Left kidney (tissue), 8 donors: ENCODE measurements at places on chromosomes 7 and 10.

- no peak for DNase-seq
Measured at GRCh38 chr10:95134490-95134889, 59.5 kb upstream of the ACSM6 start.

DNA sequence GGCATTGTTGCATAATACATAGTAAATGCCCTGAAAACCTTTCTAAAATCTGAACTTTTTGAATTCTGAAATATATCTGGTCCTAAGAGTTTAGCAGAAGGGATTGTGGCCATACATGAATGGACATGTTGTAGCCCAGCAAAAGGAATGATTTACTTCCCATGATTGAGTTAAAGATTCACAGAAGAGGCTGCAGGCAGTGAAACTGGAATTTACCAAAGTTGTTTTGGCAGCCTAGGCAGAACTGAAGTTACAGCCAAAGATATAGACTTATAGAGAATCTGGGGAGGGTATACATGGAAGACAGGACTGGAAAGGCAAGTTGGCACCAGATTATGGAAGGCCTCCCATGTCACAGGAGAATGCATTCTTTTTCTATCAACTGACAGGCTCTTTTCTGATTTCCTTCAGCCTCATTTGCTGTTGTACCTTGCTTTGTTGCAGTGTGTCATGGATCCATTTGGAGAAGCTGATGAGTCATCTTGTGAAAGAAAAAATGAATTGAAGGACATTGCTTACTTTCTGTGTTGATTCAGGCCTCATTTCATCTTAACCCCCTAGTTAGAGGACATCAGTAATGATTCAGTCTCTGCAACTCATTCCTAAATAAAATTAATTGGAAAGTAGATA, 356.2 kb upstream of the LRGUK start:
- DNase-seq, result no peak

- DNase-seq, result no peak
Measured at GRCh38 chr7:117048114-117048866, 95.0 kb downstream of the ST7 start.

- no peak for DNase-seq
Measured at GRCh38 chr7:126411821-126412383, 840.8 kb downstream of the GRM8 start.

DNA sequence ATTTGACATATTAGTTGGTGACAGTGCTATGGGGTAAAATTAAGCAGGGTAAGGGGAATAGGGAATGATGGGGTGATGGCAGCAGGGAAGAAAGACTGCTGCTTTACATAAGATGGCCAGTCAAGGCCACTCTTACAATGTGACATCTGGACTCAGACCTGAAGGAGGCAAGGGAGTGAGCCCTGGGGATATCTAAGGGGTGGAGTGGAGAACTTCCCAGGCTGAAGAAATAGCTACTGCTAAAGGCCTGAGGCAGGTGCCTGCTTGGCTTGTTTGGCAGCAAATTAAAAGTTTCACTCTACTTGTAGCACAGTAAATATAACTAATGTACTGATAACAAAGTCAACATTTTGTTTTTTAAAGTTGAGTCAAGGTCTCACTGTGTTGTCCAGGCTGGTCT, 93.5 kb downstream of the IDE start:
- no peak for DNase-seq

- no peak for DNase-seq
Measured at GRCh38 chr7:105021352-105021751, 7.3 kb downstream of the KMT2E start.

DNA sequence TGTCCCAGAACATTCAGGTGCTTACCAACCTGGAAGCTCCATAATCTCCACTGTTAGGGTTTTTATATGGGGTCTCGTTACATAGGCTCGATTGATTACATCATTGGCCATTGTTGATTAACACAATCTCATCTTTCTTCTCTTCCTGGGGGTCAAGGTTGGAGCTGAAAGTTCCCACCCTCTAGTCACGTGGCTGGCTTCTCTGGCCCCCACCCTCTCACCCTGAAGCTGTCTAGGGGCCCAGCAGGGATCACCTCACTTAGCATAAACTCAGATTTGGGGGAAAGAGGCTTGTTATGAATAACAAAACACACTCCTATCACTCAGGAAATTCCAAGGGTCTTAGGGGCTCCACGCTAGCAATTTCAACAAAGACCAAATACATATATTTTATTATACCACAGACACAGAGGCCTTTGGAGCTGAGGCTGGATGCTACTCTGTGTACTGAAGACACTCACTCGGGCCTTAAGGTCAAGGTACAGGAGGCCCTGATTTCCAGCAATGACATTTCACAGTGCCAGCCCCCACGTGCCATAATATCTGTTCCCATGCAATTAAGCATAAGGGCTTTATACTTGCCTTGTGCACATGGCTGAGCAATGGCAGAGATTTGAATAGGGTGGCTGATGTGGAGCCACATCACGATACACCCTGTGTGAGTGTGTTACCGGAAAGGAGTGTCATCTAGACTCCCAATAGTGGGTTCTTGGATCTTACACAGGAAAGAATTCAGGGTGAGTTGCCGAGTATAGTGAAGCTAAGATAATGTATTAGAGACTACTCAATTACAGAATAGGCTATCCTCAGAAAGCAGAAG, 108.2 kb downstream of the COL26A1 start:
- DNase-seq, result no peak

DNA sequence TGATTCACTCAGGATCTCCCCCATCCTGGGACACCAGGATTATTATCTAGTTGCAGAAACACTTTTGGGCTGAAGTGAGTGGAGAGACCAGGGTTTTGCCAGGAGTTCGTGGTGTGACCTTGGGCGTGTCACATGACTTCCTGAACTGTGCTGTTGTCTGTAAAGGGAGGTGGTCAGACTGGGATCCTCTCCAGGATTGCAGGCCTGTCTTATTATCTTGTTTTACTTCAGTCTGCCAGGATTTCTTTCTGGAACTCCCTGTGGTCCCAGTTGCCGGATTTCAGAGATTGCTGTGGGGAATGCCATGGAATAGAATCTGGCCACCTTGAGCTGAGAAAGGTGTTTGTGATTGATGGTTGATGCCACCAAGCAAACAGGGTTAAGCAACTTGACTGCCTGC, 35.8 kb downstream of the CRCP start:
- no peak for DNase-seq

- DNase-seq, result no peak
Measured at GRCh38 chr7:148211740-148212151, 378.8 kb upstream of the C7orf33 start.

DNA sequence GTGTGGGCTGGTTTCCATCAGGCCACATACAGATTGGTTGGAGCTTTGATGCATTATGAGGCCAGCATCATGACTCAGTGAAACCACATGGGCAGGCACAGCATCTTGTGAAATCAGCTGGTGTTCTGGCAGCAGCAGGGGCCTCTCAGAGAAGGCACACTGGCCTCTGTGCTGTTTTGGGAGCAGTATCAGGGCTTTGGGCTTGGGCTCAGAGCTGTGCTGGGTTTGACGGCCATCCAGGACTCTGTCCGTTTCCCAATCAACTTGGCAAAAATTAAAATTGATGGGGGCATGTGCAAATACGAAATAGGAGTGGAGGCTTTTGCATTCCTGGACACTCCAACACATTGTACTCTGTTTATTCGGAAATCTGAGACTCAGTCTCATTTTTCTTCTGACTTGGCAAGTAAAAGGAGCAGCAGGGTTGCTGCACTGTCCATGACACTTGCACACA, 190.9 kb downstream of the BMPER start:
- DNase-seq, result peak; percentile 57

DNA sequence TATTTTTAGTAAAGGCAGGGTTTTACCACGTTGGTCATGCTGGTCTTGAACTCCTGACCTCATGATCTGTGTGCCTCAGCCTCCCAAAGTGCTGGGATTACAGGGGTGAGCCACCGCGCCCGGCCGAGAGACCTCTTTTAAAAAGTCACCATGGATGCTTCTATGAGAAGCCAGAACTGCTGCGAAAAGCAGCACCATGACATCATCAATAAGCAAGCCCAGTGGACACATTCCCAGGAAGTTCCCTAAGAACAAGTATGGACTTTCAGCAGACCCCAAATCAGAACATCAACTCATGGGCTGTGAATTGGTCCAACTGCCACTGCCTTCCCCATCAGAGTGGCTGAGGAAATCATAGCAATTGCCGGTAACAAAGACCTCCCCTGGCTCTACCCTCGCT, 93.4 kb downstream of the PLXNA4 start:
- DNase-seq, result no peak

DNA sequence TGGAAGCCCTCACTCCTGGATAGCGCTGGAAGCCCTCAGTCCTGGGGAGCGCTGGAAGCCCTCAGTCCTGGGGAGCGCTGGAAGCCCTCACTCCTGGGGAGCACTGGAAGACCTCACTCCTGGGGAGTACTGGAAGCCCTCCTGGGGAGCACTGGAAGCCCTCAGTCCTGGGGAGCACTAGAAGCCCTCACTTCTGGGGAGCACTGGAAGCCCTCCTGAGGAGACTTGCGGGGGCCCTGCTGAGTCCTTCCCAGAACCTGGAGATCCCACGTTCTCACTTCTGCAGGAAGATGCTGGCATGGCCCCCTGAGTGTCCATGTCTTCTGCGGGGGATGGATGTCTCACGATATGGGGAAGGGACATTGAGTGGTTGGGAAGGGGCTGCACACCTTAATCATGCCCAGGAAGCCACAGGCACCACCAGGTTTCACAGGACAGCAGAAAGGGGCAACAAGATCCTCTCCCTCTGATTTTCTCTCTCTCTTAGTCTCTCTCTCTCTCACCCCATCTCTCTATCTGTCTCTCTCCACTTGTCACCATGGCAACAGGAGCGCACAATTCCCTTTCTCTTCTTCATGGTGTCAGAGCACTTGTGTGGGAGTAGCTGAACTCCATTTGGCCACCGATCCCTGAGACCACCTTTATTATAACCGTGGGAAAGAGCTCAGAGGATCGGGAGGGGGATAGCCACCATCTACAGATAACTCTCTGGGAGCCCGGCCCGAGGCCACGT, 267.0 kb downstream of the TCERG1L start:
- no peak for DNase-seq

DNA sequence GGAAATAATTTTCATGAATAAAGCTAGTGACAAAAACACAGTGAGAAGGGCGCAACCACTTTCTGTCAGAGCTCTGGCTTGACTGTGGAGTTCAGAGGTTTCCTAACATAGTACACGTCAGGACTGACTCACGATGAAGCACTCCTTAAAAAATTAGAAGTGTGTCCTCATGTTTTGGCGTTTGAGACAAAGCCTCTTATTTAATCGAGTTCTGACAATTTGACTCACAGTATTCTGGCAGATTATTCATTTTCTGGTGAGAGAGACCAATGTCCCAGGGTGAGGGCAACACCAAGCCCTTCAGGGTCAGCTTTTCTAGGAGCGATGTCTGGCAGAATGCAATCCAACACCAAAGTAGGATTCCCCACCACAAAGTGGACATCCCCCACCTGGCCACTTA, 108.7 kb downstream of the DIP2C start:
- DNase-seq, result no peak

GRCh38 chr10:73922864-73923133, 11.9 kb downstream of the PLAU start:
- DNase-seq, result no peak

DNA sequence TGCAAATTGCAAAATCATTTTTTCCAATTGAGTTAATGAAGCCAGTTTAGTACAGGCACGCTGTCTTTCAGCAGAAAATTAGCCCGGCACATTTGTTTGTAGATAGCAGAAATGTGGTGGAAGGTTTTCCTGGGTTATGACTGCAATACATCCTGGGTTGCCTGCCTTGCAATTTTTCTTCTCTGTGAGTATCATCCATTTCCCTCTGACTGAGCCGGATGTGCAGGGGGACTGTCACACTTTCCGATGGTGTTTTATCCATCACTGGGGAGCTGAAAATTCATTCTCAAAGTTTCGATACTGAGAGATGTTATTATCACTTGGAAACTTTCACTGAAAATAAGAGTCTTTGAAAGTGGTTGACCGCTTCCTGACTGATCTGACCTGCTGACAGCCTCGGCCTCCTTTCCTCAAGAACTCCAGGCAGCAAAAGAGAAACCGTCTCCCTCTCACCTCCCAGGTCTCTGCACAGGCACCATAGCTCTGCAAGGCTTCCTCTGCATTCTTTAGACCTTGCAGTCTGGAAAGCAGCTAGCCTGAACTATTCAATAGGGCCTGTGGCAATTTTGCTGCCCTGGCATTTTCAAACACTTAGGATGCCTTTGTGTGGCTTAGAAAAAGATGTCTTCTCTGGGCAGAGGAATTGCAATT, 320.8 kb upstream of the NRP1 start:
- no peak for DNase-seq
